ENCODE measurements at places on chromosomes 5 and 9.

GRCh38 chr9:1460143-1460769 is 410.1 kb downstream of the DMRT2 start:
- no peak for DNase-seq

DNA sequence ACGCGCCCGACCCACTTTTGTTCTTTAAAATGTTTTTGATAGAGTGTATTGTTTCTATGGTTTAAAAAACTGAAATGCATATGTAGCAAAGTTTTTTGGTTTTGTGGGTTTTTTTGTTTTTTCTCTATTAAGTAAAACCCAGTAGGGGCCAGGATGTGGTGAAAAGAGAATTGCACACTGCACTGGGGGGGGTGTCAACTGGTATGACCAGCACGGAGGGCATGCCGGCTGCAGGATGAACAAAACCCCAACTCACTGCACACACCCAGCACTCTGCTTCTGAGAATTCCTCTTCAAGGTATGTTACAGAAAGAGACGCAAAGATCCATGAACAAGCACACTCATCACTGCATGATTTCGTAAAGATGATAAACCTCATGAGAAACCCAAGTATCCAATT is 75.0 kb downstream of the STK10 start:
- DNase-seq, result peak; percentile 61

- no peak for DNase-seq
These were observed 42.2 kb upstream of the C5orf58 start for GRCh38 chr5:170190436-170191134.

GRCh38 chr5:93649234-93649900 is 66.3 kb downstream of the NR2F1 start:
- DNase-seq, result no peak

- DNase-seq, result no peak
These were observed 183.7 kb downstream of the PDE4D start for GRCh38 chr5:59709846-59710245.

DNA sequence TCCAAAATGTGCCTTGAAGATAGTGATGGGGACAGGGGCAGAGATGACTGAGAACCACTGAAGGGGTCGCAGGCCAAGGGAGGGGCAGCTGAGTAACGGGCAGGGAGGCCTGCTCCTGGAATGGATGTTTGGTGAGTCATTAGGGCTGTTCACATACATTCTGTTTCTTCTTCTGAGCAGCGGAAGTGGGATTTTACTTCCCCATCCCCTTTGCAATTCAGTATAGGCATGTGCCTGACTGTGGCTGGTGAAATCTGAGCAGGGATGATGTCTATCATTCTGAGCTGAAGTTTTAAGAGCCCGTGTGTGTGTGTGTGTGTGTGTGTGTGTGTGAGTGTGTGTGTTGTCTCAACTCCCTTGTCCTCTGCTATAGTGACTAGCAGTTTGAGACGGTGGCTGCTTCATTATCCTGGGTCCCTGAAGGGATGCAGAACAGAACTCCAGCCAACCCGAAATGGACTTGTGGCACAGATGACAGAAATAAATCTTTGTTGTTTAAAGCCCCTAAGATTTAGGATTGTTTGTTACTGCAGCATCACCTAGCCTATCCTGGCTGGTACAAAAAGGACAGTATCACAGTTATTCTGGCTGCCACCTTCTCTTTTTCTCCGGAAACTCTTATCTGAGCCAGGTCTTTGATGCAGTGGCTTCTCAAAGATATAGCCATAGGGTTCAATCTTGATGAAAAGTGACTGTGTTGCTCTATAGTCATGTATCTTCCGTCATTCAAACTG is 29.2 kb upstream of the TGFBI start:
- DNase-seq, result no peak

DNA sequence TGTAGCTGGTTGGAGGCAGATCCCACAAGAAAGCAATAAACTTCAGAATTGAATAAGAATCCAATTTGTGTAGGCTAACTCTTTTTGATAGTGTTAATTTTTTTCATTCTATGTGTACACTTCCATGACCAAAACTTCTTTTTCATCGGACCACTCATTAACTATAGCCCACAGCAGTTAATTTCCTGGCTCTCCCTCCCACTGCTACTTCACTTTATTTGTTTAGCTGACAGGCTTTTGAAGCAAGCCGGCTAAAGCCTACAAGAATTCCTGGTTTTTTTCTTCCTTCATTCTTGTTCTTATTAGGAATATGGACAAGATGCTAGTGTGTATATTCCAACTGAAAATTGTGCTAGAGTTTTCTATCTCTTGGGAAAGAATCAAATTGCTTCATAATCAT is 329.2 kb upstream of the CCNH start:
- no peak for DNase-seq

GRCh38 chr5:167743695-167744464 is 547.6 kb upstream of the WWC1 start:
- DNase-seq, result no peak

DNA sequence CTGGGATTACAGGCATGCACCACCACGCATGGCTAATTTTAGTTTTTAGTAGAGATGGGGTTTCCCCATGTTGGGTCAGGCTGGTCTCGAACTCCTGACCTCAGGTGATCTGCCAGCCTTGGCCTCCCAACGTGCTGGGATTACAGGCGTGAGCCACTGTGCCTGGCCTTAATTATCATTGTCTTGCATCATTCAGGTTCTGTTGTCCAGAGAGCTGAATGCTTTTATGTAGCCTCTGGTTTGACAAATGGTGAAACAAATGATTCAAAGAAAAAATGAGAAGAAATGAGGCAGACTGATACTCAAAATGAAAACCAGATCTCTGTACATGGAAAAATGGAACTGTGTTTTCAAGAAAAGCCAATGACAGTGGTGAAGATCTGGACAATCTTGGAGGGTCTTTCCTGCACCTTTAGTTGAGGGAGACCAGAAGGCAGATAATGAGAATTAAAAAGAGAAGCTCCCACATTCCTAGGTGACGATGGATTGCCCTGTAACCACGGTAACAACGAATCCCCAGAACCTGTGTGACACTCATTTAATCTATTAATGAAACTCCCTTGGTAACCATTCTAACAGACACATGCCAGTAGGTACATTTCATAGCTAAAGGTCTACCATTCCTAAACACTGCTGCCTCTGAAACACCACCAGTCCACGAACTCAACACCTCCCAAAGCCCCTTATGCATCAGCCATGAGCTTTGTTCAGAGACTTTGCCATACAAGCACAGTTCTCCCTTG is 1.6 kb downstream of the TEX48 start:
- no peak for DNase-seq

DNA sequence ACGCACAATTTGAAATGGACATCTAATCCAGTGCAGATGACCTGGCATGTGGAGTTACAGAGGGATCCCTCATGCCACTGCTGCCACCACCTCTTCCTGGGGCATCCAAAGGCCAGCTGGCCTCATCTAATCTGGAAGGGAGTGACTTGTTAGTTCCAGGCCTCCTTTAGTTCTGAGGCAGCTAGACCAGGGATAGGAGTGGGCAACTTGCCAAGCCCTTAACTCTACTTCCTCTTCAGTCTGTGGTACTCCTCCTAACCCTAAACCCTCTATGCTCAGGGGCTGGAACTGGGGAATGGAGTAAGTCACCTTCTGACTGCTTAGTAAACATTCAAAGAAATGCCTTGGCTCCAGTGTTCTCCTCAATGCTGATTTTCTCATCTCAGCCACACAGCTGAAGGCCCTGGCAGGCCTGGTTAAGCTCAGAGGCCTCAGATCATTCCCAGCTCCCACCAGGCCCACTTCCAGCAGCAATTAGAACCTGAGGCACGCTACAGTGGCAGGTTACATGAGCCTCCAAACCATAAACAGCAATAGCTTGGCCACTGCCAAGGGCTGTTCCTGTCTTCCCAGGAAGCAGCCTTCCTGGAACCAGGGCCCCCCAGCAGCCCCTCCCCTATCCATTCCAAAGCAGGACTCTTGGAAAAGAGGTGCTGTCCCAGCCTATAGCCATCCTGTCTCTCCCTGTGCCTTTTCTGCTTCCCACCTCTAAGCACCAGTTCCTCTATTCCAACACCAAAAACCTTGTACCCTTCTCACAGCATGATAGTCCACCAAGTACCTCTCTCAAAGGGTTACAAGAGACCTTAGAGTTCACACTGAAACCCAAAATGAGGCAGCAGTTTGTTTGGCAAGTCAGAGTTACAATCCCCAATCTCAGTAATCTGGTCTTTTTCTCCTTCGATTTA is 2.0 kb downstream of the EIF4EBP3 start:
- DNase-seq, result no peak

GRCh38 chr9:130352081-130352480 is 86.5 kb downstream of the HMCN2 start:
- DNase-seq, result no peak

GRCh38 chr5:41815663-41816229 is 54.5 kb downstream of the OXCT1 start:
- no peak for DNase-seq

- no peak for DNase-seq
These were observed 381.4 kb downstream of the GADD45G start for GRCh38 chr9:89986190-89986589.

GRCh38 chr9:14752271-14752670 is 29.7 kb upstream of the CER1 start:
- no peak for DNase-seq

GRCh38 chr5:121693864-121694263 is 157.8 kb upstream of the FTMT start:
- DNase-seq, result no peak

DNA sequence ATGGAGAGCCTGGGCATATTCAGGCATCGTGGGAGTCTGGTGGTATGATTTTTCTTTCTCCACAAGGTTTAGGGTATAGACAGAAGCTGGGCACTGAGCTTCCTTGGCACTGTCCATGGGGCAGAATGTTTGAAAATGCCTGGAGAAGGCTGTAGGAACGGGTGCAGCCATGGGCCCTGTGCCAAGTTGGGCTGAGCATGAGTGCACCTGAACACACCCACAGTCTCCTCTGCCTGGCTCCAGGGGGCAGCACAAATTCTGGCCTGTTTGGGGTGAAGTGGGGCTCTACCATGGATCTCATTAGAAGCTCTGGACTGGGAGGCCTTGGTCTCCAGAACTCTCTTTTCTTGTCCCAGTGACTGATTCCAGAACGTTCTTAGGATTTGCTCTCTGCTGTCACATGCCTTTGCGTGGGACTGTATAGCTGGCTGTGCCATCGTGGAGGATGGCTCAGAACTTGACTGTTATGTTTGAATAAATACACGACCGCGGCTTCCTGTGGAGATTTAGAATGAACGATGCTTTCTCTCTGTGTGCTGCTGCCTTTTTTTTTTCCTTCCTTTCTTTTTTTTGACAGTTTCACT is 229.8 kb downstream of the FANCC start:
- DNase-seq, result no peak

- DNase-seq, result no peak
These were observed 389.1 kb downstream of the GADD45G start for GRCh38 chr9:89993678-89994630.

DNA sequence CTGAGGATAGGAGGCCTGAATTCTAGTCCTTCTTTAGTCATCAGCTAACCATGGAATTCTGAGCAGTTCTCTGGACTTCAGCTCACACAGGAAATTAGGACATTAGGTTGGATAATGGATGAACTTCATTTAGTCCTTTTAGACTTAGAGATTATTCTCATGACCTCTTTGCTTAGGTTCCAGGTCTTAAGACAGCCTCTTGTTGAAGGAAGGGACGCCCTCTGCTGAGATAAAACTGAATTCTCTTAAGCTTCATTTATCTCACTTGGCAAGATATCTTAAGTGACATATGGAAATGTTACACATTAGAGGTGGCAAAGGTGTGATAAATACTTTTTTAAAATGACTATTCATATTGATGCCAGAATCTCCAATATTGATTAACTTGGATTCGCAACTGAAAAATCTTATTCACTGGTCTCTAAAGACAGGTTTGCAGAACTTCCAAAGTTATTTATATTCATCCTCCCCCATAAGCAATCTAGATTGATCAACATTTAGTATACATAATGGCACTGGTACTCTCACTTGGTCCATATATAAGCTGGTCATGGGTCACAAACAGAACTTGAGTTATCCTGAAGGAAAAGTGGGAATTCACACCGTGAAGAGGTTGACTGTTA is 16.9 kb upstream of the ZNF366 start:
- no peak for DNase-seq

DNA sequence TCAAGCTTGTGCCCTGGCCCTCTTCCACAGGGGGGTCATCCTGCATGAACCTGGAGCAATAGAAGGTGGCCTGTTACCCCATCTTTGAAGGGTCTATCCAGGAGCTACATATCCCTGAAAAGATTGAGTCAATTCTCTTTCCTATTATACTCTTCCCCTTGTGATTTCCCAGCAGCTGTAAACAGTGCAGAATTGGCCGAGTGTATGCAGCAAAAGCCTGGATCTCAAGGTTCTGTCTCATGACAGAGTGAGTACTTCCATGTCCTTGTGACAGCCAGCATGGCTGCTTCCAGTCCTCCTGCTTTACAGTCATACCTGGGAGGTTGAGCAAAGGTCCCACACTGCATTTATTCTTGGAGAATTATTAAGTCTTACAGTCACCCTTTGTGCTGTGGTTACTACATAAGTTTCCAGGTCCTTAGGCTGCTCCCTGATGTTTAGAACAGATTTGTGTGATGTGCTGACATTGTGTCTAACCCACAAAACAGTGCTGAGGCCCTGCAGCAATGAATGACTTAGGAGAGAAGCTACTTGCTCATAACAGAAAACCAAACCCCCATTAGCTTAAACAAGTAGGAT is 67.5 kb downstream of the NREP start:
- DNase-seq, result no peak

DNA sequence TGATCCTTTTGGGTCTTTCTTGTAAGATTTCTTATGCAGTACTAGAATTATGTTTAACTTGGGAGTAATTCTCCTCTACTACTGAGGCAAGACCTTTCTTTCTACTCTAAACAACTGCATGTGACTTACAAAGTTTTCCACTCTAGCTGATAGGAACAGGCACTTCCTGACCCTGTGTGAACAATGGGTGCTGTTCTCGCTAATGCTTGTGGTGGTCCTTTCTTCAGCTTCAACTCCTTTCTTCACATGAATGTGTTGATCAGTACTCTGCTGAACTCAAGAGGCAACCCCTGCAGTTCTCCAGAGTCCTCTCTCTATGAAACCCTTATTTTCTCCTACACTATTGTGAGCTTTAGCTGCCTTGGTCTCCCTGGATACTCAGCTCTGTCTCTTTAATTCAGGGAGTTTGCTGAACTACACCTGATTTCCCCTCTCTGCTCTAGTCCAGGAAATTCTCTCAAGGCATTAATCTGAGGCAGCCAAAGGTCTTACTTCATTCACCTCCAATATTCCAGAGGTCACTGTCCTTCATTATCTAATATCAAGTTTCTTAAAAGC is 484.6 kb upstream of the PIK3R1 start:
- DNase-seq, result no peak

GRCh38 chr5:5178136-5178535 is 38.0 kb downstream of the ADAMTS16 start:
- no peak for DNase-seq
